ENCODE measurements at places on chromosomes 5 and 9.

- no peak for DNase-seq
Observed at GRCh38 chr9:84000186-84000585, 19.6 kb downstream of the RMI1 start.

GRCh38 chr9:95494022-95494415 is 22.8 kb downstream of the PTCH1 start:
- DNase-seq = peak; percentile 44

DNA sequence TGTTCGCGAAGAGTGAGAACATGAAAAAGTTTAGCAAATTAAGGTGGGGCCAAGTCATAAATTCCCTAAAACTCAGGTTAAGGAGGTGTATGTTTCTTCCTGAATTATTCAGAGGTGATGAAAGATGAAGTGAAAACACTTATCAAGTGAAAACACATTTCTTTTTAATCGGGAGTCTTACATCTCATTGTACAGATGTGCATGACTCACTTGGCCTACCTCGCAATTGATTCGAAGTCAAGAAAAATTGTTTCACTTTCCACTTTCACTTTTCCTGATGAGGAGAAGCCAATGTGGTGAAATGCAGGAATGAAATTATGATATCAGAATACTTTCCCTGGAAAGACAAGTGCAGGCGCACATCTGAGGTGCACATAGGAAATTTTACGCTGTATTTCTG is 78.7 kb downstream of the SLC25A46 start:
- no peak for DNase-seq

DNA sequence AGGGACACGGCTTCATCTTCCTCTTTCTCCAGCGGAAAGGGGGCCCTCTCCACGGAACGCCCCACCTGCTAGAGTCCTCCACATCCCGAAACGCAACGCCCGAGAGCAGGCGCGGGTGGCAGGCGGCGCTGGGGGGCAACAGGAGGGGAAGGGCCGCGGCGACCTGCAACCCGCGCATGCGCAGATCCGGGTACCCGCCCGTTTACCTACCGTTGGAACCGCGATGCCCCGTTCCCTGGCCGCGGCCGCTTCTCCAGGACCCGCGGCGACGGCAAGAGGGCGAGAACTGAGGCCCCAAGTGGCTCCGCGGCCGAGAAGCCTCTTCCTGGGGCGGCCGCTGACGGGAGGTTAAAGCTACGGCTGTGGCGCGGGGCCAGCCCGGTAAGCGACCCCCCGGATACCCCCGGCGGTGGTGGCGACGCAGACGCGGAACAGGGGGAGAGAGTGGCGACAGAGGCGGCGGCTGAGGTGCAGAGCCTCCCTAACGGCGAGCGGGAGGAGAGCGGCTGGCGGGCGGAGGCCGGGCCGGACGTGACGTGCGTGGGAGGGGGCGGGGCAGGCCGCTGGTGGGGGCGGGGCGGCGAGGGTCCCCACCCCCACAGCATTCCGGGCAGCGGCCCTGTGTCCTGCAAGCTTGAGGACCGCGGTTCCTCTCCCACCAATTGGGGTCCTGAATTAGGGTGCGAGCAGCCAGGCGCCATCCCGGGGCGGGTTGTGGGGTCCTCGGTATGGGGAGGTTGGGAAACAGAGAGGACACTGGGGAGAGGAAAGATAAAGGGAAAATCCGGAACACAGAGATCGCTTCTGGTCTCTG is at the start of gene FAM13B:
Gene FAM13B (minus strand): TSS at position 508 of the 814 bp plus-strand sequence. CDS start 13,968 bp downstream, outside the sequence.
- DNase-seq = peak; percentile 79

GRCh38 chr5:127871503-127872153 is 168.4 kb downstream of the CCDC192 start:
- no peak for DNase-seq

DNA sequence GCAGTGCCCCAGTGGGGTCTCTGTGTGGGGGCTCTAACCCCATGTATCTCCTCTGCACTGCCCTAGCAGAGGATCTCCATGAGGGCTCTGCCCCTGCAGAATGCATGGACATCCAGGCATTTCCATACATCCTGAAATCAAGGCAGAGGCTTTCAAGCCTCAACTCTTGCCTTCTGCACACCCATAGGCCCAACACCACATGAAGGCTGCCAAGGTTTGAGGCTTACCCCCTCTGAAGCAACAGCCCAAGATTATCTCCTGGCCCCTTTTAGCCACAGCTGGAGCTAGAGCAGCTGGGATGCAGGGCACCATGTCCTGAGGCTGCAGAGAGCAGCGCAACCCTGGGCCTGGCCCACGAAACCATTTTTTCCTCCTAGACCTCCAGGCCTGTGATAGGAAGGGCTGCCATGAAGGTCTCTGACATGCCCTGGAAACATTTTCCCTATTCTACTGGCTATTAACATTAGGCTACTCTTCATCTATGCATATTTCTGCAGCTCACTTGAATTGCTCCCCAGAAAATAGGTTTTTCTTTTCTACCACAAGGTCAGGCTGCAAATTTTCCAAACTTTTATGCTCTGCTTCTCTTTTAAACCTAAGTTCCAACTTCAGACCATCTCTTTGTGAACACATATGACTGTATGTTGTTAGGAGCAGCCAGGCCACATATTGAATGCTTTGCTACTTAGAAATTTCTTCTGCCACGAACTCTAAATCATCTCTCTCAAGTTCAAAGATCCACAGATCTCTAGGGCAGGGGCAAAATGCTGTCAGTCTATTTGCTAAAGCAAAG is 18.4 kb downstream of the NR3C1 start:
- DNase-seq = no peak

- DNase-seq = no peak
Observed at GRCh38 chr9:131722255-131722654, 17.6 kb downstream of the RAPGEF1 start.

DNA sequence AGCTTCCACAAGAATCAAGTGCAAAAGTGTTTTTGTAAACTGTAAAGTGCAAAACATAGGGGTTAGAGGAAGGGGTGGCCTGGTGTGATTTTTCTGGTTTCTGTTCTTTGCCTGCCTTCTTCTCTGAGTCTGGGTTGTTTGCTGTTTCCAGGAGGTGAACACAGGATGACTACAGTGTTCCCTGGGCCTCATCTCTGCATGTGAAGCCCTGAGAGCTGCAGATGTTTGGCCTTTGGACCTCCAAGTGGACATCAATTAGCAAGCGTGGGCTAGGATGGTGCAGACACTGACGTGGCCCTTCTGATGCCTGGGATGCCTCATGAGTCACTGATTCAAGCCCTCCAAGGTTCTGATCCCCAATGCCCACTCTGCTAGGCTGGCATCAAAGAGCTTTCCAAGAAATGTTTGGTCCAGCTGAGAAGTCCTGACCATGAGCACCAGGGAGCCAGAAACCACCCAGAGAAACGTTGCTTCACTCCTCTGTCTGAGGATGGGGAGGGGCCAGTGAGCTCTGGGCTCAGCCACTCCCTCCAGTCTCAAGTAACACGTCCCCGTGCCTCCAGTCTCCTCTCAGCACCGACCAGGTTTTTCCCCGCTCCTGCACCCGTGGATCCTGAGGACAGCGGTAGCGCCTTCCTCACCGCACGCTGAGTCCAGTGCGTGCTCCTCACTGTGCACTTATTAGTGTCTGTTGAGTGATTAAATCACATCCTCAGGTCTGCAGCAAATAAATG is 7.6 kb downstream of the IL9 start:
- DNase-seq = no peak

- DNase-seq = no peak
Observed at GRCh38 chr5:139658928-139659667, 10.9 kb downstream of the CXXC5 start.

DNA sequence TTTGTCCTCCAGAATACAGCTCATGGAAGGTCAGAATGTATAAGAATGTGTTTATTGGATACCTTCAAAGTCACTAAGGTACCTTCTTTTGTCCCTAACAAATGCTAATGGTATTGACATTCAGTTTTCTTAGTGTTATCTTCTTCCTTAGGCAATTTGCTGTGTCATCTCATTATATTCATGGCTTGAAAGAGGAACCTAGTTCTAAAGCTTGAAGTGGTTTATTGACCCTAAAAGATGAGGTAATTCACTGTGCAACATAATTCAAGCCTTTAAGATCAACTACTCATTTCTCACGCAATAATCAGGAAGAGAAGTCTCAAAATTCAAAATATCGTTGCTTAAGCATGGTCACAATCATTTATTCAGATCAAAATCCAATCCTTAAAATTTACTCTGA is 342.7 kb upstream of the RIOK2 start:
- DNase-seq = no peak

- DNase-seq = no peak
Observed at GRCh38 chr9:81989700-81990099, 1.1 kb downstream of the SPATA31D1 start.

DNA sequence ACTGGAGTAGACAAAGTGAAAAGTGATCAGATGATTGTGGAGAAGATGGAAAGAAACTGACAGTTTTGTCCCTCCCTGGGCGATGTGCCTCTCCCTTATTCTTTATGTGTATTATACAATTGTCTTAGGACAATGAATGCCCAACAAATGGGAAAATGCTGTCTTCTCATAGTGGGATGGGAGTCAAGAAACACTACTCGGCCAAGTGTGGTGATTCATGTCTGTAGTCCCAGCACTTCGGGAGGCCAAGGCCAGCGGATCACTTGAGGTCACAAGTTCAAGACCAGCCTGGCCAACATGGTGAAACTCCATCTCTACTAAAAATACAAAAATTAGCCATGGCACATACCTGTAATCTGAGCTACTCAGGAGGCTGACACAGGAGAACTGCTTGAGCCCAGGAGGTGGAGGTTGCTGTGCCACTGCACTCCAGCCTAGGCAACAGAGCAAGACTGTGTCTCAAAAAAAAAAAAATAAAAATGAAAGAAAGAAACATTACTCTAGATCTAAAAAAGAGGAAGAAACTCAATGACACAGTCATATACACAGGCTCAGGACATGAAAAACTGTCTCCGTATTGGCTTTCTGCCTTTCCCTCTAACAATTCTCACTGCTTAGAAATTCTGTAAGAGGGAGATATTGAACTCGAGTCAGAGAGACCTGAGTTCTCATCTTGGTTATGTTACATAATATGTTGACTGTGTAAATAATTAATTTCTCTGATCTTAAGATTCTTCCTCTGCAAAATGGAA is 67.9 kb upstream of the TARS1 start:
- DNase-seq = no peak

GRCh38 chr9:17166346-17166745 is 31.5 kb downstream of the CNTLN start:
- no peak for DNase-seq

DNA sequence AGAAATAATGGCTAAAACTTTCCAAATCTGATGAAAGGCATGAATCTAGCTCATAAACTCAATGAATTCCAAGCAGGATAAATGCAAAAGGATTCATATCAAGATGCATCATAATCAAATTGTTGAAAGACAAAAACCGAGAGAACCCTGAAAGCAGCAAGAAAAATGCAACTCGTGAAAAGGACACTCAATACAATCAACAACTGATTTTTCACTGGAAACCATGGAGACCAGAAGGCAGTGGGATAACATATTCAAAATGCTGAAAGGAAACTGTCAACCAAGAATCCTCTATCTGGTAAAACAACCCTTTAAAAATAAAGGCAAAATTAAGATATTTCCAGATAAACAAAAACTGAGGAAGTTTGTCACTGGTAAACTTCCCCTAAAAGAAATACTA is 9.5 kb downstream of the FBXL17 start:
- DNase-seq = no peak

- no peak for DNase-seq
Observed at GRCh38 chr9:104970271-104970987, 42.5 kb upstream of the ABCA1 start.

GRCh38 chr5:161697001-161697400 is 11.5 kb downstream of the GABRA6 start:
- no peak for DNase-seq

Measured in stimulated activated CD4-positive, alpha-beta T cell treated with anti-CD3 and anti-CD28 coated beads, Interleukin-4, amount 100 ng/mL, for 4 hours (primary cell).